ENCODE measurements at places on chromosomes 2 and 18. TPM values are rescaled to one million over a fixed set of nuclear protein-coding genes. Genes with fewer than 3 reads are reported as not detected.

DNA sequence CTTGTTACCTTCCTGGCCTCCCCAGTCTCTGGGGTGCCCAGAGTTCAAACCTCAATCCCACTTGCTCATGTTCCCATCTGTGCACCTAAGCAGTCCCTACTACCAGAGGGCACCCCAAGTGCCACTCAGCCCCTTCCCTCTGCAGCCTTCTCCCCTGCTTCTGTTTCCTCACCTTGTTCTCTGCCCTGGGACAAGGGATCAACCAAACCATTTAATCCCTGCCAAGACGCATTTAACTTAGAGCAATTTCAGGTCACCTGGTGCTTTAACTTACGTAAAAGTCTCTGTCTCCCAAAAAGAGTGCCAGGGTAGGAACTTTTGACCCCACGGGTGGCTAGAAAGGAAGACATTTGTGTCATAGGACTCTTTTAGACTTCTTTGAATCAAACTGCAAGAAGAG is 67.2 kb downstream of the SRD5A2 start:
- no peak for DNase-seq

GRCh38 chr18:70496353-70497294 is 207.8 kb downstream of the SOCS6 start:
- DNase-seq = no peak

DNA sequence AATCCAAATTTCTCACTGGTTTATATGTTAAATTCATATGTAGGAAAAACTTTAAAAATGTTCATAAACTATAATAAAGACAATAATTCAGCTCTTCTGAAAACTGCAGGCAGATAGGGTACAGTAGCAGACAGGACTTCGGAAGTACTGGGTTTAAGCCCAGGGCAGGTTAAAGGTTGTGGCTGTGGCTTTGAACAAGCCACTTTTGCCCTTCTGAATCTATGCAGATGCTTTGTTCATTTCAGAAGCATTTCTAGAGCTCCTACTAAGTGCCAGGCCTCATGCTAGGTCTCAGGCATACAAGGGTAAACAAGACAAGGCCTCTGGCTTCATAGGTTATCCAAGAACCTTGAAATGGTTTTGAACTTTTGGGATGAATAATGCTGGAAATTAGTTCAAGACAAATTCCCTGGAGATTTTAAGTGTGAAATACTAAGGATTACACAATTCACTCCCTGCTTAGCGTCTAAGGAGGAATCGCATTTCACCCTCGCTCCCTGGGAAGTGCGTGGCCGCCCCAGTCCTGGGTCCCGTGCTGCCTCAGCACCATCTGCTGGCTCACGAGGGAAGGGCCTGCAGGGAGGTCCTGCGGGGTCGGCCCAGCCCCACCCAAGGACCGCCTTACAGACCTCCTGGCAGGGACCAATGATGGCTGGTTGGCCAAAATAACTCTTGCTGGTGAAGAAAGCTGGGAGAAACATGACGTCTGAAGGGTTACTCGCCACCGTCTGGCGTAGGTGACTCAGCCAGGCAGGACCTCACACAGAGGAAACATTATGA is 67.7 kb upstream of the L3MBTL4 start:
- DNase-seq = no peak

The IHH gene
- 0.66 TPM for total RNA-seq

- DNase-seq = no peak
Measured at GRCh38 chr2:129667577-129667976, 311.9 kb upstream of the RAB6C start.

- no peak for DNase-seq
Measured at GRCh38 chr2:146532509-146533147, 1312.2 kb upstream of the ACVR2A start.

GRCh38 chr2:98586551-98587140 is 21.7 kb downstream of the COA5 start:
- DNase-seq = no peak

GRCh38 chr2:31060397-31060796 is 77.8 kb downstream of the GALNT14 start:
- no peak for DNase-seq

- no peak for DNase-seq
Measured at GRCh38 chr18:22169889-22170420, 566 bp downstream of the GATA6 start.

The SIGLEC15 gene
- 0.16 TPM for total RNA-seq

The ALPG gene
- total RNA-seq = not detected

GRCh38 chr2:10285556-10286198 is 17.0 kb upstream of the HPCAL1 start:
- peak; percentile 75 for DNase-seq

The MBP gene
- 27.2 TPM for total RNA-seq

The MYCN gene
- total RNA-seq = 0.59 TPM

- no peak for DNase-seq
Measured at GRCh38 chr2:108593547-108594098, 59.4 kb downstream of the LIMS1 start.

- no peak for DNase-seq
Measured at GRCh38 chr2:39158351-39158750, 37.5 kb upstream of the SOS1 start.

The LCLAT1 gene
- total RNA-seq = 20.6 TPM

GRCh38 chr2:95344656-95345055 is 47.5 kb downstream of the KCNIP3 start:
- peak; percentile 5 for DNase-seq

The HMSD gene
- not detected for total RNA-seq

- DNase-seq = no peak
Measured at GRCh38 chr2:37326285-37326684, 1.7 kb upstream of the PRKD3 start.

- DNase-seq = no peak
Measured at GRCh38 chr2:46486436-46486835, 7.1 kb downstream of the TMEM247 start.

GRCh38 chr2:229818230-229818629 is 103.6 kb downstream of the TRIP12 start:
- DNase-seq = no peak

- no peak for DNase-seq
Measured at GRCh38 chr2:60735496-60736250, 20.4 kb upstream of the PAPOLG start.

DNA sequence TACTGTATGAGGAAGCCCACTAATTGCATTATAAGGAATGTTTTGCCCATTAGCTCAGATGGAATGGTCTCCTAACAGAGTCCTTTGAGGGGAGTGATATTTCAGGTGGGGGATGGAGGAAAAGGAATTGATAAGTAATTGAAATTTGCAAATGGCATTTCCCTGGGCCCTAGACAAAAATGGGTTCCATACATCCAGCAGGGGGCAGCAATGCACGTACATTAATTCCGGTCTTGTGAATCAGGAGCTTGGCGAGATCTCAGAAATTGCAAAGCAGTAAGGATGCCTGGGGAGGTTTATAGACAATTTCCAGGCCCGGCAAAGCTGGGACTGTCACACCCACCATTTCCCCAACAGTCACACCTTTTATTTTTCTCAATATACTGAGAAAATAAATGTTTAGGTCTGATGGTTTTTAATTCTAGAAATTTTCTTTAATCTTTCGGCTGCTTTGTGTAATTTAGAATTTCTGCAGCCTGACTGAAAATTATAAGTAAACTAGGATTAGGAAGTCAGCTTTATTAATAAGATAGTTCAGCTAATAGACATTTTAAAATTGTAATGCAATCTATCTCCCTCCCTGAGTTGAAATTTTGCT is 122.8 kb downstream of the LYPD1 start:
- DNase-seq = peak; percentile 49

The ZDBF2 gene
- total RNA-seq = 14.9 TPM

- DNase-seq = no peak
Measured at GRCh38 chr2:143819190-143819735, 690.0 kb downstream of the ARHGAP15 start.
